ENCODE measurements at places on chromosomes 5 and 9. TPM values are rescaled to one million over a fixed set of nuclear protein-coding genes. Genes with fewer than 3 reads are reported as not detected.
A peak's percentile ranks its signal among the peaks of the same experiment; 100 is the strongest.

- DNase-seq = no peak
Observed at GRCh38 chr9:83247732-83248131, 184.8 kb upstream of the RASEF start.

DNA sequence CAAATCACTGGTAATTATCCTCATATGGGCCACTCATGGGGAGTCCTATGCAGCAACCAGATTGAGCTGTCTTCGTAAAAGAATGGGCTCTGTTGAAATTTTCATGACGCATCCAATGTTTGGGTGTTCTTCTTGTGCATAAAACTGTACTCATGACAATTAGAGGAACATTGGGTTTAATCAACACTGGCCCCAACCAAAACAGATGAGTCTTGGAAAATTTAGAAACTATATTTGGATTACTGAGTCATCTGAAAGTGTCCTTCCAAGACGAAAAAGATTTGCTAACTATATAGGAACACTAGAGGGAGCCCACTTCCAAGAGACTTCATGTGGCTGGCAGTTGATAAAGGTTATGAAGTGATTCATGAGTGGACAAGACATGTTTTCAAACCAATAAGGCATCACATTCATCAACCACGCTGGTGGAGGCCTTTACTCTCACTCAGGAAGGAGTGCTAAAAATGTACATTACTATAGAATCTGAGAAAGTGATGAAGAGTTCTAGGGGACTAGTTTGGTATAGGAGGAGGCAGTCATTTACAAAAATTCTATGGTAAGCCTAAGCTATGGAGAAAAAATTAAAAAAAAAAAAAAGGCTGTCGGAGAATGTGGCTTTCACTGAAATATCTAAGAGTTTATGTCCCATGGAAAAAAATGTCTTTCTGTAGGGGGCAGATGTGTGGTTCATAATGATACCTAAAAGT, 313.5 kb downstream of the PRDM9 start:
- DNase-seq = no peak

TOR1A gene
- 29.0 TPM for total RNA-seq

RLN2 gene
- total RNA-seq = not detected

- peak; percentile 49 for DNase-seq
Observed at GRCh38 chr5:1536322-1536845, 12.6 kb upstream of the LPCAT1 start.

DNA sequence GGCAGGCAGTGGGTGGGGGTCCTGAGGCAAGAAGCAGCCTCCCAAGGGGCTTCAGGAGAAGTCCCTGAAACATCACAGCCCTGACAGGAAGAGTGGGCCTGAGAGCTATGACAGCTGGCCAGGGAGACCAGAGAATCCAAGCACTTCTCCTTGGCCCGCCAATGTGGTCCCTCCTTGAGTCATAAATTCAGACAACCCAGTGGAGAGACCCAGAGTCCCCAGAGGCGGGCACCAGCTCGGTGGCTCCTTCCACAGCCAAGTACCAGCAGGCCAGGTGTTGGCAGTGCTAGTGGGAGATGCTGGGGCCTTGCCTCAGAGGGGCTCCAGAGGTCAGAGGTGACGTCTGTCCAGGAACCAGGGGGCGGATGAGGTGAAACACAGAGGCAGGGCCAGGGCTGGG, 1.6 kb upstream of the DOK3 start:
- peak; percentile 73 for DNase-seq

DNA sequence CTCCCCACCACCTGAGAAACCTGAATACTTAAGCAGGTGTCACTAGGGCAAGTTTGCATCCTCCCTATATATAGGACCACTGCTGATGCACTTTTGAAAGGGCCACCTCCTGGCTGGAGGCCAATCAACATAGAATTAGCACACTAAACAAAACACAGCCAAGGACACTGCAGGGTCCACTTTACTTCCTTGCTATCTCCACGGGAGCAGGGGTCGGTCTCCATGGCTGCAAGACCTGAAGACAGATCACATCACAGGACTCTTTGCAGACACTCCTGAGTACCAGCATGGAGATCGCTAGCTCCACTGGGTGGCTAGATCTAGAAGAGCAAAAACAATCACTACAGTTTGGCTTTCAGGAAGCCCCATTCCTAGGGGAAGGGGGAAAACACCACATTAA, 72.3 kb downstream of the C9orf153 start:
- DNase-seq = no peak

DNA sequence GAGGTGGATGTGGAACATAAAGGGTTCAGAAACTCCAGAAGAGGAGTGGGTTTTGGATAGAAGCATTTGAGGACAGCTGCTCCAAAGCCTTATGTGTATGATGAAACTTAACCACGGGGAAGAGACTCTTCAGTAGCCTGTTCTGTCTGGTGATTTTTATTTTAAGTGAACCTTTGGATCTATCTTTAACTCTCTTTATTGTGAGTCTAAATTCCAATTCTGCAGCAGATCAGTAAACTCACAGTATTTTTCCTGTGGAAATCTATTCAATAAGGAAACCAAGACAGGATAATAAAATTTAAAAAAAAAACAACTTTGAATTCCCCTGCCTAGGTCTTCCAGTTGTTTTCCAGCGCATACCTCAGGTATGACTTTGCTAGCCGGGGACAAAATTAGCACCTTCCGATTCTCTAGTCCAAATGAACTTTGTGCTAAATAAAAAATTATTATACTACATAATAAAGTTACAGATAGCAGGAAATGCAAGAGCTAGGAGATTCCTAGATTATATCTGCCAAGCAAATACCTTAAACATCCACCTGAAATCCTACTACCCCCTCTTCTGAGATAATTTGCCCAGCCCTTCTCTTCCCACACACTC, 101.9 kb downstream of the NLN start:
- DNase-seq = no peak

CARTPT gene
- total RNA-seq = not detected

DNA sequence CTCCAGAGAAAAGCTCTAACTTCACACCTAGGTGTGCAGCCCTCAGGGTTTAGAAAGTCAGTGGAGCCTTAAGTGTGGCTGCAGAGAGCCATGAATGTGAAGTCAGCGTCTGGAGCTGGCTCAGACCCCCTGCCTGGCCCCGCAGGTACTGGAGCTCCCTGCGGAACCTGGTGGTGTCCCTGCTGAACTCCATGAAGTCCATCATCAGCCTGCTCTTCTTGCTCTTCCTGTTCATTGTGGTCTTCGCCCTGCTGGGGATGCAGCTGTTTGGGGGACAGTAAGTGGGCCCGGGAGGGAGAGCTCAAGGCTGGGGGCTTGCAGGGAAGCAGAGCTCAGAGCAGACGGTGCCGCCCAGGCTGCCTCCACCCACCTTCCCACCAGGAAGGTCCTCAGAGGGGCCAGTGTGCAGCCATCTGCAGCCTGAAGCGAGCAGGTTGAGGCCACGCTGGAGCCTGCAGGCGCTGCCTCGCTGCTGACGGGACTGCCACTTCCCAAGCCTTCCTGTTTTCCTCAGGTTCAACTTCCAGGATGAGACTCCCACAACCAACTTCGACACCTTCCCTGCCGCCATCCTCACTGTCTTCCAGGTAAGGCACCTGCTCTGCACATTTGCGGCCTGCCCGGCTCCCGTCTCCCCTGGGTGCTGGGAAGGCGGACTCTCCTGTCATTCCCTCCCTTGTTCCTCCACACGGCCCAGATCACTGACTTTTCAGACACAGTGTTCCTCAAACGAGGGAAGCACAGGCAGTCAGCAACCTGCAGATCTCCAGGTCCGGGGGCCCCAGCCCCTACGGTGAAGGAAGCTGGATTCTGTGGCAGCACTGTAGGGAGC, 108.9 kb downstream of the CACNA1B start:
- DNase-seq = peak; percentile 62

DNA sequence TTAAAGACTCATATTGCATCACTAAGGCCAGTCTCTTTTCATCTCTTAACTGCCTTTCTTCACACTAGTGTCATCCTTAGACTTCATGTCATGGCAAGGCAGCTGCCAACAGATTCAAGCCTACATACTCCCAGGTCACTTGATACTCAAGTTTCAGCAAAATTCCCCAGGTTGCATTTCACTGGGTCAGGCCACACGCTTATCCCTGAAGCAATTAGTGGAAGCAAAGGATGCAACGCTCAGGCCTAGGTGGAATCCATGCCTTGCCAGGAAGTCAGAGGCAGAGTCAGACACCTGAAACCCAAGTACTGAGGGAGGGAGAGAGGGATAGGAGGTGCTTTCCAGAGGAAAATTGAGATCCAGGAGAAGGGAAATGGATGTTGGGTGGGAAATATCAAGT, 28.9 kb downstream of the YIPF5 start:
- DNase-seq = no peak

DNA sequence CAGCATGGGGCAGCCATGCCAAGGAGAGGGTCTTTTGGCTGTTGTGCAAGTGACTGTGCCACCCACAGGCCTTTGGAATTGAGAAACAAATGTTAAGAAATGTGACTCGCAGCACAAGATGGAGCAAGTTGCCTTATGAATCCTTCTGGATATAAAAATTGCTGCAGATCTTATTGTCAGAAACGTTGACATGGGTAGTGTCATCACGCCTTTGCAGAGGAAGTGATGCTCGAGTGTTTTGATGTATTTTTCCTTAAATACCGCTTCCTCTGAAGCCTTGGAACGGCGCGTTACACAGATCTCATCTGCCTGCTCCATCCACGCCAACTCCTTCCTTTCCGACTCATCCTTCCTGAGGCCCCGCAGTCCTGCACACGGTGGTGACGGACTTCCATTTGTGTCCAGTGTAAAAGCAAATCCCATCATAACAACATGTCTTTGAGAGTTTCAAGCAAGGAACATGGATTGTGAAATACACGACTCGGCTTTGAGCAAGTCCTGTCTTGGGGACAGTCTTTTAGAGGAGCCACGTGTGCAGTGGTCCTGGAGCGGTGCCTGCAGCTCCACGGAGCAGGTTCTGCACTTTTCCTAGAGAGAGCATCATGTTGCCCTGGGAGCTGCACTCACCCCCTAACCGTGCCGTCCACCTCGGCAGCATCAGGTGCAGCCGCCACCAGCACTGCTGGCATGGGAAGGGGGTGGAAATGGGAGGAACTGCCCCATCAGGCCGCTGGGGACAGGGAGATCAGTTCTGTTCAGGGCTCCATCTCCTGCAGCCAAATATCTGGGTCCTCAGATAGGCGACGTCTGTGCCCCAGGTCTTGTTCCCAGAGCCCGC, 15.1 kb downstream of the ROPN1L start:
- no peak for DNase-seq

Measured in aorta (tissue), 5 donors.